ENCODE measurements at places on chromosomes 5 and 9.

- no peak for DNase-seq
Measured at GRCh38 chr5:180129291-180130190, 58.0 kb upstream of the RNF130 start.

- DNase-seq = peak; percentile 40
Measured at GRCh38 chr5:180670586-180671359, 21.4 kb upstream of the FLT4 start.

- no peak for DNase-seq
Measured at GRCh38 chr9:8863886-8864544, 1064.4 kb upstream of the DMAC1 start.

DNA sequence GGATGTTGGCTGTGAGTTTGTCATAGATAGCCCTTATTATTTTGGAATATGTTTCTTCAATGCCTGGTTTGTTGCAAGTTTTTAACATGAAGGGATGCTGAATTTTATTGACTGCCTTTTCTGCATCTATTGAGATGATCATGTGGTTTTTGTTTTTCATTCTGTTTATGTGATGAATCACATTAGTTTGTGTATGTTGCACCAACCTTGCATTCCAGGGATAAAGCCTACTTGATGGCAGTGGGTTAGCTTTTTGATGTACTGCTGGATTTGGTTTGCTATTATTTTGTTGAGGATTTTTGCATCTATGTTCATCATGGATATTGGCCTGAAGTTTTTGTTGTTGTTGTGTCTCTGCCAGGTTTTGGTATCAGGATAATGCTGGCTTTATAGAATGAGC, 225.6 kb downstream of the PCSK1 start:
- no peak for DNase-seq

GRCh38 chr5:141869514-141869913, 8.7 kb downstream of the PCDH1 start:
- DNase-seq = no peak

DNA sequence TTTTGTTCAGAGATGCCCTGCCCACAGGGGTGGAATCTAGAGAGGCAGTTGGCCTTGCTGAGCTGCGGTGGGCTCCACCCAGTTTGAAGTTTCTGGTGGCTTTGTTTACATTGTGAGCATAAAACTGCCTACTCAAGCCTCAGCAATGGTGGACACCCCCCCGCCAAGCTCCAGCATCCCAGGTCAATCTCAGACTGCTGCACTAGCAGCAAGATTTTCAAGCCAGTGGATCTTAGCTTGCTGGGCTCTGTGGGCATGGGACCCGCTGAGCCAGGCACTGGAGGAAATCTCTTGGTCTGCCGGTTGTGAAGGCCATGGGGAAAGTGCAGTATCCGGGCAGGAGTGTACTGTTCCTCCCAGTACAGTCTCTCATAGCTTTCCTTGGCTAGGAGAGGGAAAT, 55.5 kb downstream of the MINAR2 start:
- no peak for DNase-seq

DNA sequence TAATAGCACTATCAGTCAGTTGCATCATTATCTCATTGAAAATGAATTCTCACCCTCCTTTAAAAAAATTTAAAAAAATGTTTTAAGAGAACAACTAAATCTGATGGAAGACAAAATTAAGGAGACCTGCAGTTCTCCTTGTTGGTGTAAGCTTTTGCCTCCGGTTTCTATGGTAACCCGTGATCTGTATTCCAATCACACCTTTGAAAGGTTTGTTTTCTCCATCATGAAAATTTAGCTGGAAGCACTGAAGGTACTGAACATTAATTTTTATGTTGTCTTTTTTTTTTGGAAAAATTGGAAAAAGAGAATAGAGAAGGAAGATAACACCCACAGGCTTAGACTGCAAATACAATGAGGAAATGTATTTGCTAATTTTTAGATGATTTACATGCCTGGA, 2.5 kb upstream of the BASP1 start:
- no peak for DNase-seq

DNA sequence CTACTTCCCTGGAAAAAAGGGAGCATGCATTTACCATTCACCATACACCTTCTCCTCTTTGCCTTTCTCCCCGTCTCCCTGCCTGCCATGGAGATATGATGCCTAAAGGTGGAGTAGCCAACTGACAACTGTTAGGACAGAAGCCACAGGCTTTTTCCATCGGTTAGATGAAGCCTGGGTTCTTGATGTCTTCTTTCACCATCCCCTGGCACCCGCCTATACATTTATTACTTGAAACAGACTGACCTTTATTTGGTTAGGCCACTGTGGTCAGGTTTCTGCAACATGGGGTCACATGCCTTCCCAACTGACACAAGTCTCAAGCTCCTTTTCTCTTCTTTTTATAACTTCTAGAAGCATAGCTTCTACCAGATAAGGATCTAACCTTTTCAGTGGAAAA, 7.1 kb downstream of the LCP2 start:
- no peak for DNase-seq

DNA sequence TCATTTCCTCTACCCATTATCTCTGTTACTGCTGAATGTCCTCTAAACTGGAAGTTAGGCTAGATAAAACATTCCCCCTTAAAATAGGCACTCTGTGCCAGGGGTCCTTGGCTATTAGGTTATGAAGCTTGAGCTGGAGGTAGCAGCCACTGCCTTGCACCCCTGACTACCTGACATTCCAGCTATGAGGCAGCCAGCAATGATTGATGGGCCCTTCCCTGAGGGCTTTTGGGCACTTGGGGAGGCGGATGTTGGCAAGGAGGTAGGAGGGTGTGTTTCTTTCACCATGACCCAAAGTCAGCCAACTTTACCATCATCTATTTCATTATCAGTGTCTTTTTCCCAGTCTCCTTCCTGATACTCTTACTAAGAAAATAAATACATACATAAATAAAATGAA, 17.1 kb downstream of the TARS1 start:
- DNase-seq = no peak

GRCh38 chr5:26329562-26330189, 708.7 kb downstream of the CDH9 start:
- DNase-seq = no peak

- DNase-seq = no peak
Measured at GRCh38 chr9:95770653-95771131, 104.8 kb upstream of the ERCC6L2 start.

- DNase-seq = no peak
Measured at GRCh38 chr5:17917465-17917864, 283.2 kb downstream of the TAF11L14 start.

- no peak for DNase-seq
Measured at GRCh38 chr9:87602933-87603643, 105.4 kb downstream of the DAPK1 start.

DNA sequence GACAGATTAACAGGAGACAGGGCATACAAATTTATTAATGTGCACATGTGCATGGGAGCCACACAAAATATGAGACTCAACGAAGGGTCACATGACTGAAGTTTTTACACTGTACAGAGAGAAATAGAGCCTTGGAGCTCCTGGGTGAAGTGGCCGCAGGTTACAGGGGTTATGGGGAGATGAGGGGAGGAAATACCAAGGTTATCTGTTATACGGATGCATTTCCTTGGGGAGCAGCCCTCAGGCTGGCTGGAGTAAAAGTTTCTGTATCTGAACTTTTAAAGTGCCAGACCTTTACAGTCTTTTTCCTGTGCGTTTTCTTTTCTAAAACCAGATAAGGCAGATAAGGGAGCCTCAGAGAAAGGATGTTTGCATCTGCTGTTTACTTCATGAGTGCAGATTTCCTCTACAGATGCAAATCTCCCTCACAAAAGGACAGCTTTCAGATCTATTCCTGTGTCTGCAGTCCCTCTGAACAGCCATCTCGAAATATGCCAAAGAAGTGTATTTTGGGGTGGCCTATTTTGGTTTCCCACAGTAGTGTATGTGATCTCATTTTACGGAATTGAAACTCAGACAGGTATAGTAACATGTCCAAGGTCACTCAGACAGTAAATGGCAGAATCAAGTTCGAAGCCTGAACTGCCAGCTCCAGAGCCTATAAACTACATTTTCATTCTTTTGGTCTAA, 139.3 kb upstream of the FBXL17 start:
- no peak for DNase-seq

DNA sequence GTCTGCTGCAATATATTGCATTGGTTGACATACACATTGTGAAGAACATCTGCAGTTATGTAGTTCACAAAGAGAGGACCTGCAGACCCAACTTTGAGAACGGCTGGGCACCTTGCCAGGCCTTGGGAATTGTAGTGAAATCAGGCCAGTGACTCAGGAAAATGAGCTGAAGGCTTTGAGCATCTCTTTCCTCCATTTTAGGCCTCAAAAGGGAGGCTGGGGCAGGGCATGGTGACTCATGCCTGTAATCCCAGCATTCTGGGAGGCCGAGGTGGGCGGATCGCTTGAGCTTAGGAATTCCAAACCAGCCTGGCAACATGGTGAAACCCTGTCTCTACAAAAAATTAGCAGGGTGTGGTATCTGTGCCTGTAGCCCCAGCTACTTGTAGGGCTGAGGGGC, 1.4 kb upstream of the IPPK start:
- no peak for DNase-seq

DNA sequence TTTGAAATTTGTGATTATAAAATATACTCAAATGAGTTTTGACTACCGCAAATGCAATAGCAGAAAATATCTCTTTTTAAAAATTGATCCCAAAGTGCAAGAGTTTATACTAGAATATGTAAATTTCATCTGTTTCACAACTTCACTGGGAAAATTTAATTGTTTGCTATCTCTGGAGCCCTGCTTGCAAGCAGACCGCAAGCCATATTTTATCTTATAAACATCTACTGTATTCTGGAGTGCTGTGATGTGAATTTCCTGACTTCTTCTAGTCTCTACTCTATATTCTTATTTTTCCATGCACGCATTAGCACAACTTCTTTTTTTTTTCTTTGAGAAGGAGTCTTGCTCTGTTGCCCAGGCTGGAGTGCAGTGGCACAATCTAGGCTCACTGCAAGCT, 98.7 kb downstream of the DROSHA start:
- no peak for DNase-seq

DNA sequence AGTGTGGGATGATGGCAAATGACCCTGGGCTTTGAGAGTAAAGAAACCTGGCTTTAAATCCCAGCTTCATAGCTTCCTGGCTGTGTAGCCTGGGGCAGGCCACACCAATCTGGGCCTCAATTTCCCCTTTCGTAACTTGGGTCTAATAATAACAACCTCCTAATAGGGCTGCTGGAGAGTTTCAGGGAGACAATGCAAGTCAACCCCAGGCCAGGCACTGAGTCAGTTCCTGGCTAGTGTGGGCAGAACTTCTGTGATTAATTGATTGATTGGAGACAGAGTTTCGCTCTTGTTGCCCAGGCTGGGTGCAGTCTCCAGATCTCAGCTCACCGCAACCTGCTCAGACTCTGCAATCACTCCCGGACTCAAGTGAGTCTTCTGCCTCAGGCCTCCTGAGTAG, 3.3 kb upstream of the SH2D3C start:
- no peak for DNase-seq

DNA sequence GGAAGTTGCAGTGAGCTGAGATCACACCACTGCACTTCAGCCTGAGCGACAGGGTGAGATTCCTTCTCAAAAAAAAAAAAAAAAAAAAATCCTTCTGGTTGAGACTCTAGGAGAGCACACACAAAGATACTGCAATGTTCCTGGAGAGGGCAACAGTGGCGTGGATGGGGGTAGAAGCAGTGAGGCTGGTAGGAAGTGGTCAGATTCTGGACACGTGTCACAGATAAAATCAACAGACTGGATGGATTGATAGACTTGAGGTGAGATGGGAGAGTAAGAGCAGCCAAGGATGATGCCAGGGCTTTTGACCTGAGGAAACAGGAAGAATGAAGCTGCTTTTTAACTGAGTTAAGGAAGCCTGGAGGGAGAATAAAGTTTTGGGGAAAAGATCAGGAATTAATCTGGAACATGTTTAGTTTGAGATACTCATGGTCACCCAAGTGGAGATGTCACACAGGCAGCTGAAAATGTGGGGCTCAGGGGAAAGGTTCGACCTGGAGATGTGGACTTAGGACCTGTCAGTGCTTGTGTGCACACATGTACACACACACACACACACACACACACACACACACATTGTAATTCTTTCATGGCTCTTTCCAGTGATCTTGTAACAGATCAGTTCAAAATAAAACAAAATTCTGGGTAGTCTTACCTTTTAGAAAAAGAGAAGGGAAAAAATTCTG, 88.1 kb downstream of the FANCC start:
- DNase-seq = no peak

- DNase-seq = no peak
Measured at GRCh38 chr5:25481463-25481862, 836.7 kb upstream of the CDH10 start.

- no peak for DNase-seq
Measured at GRCh38 chr5:81202655-81203054, 30.5 kb upstream of the CKMT2 start.

DNA sequence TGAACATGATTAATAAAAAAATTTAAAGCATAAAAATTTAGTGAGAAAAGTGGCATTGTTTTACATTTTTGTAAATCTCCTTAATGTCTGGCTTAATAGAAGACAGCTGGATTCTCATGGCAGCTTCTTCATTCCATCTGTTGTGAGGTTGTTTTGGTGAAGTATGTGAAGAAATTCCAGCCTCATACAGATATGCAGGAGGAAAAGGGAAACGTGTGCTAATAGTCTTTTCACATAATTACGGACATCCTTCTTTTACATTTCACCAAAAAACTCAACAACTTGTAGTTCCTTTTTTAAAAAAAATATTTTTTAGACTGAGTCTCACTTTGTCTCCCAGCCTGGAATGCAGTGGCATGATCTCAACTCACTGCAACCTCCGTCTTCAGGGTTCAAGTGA, 46.9 kb downstream of the HACD4 start:
- no peak for DNase-seq

DNA sequence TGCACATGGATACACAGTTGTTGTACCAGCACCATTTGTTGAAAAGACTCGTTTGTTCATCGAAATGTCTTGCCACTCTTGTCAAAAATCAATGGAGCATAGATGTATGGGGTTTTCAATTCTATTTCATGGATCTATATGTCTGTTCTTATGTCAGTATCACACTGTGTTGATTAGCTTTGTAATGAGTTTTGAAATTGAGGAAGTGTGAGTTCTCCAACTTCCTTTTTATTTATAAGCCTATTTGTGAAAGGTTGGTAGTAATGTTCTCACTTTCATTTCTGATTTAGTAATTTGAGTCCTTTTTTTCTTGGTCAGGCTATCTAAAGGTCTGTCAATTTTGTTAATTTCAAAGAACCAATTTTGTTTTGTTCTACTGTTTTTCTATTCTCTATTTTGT, 26.1 kb downstream of the ZNF510 start:
- DNase-seq = no peak

Data from CD4-positive, alpha-beta T cell treated with Interleukin-4 for 4 hours (primary cell).